ENCODE measurements at places on chromosomes 5 and 9. TPM values are rescaled to one million over a fixed set of nuclear protein-coding genes. Genes with fewer than 3 reads are reported as not detected.

- DNase-seq = no peak
Measured at GRCh38 chr5:135533794-135534193, 2.0 kb downstream of the NEUROG1 start.

The ADGRD2 gene
- total RNA-seq = not detected

- DNase-seq = no peak
Measured at GRCh38 chr5:8601831-8602354, 732.9 kb downstream of the MTRR start.

The C5orf34 gene
- 0.53 TPM for total RNA-seq

The TMEM215 gene
- not detected for total RNA-seq

The IFNA13 gene
- total RNA-seq = not detected

GRCh38 chr5:148333262-148333849, 2.0 kb upstream of the SPINK9 start:
- no peak for DNase-seq

The NR2F1 gene
- total RNA-seq = 1.6 TPM

DNA sequence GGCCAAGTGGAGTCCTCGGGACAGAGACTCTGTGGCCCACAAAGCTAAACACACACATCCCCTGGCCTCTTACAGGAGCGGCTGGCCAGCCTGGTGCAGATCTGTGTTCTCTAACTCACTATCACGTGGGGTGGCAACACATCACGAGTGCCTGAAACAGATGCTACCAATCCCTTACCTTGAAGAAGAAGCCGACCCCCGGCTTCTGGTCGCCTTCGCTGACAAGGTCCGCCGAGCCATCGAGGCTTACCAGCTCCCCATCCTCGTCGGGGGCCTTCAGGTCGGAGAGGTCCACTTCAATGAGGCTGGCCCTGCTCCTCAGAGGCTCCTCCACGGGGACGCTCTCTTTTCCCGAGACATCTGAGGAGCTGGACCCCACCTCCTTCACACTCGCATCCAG, 86.7 kb downstream of the CAMSAP1 start:
- DNase-seq = no peak

The CCNJL gene
- total RNA-seq = 4.4 TPM

- DNase-seq = peak; percentile 17
Measured at GRCh38 chr9:37859043-37859442, 44.9 kb downstream of the SLC25A51 start.

The ZDHHC12 gene
- total RNA-seq = 27.4 TPM

DNA sequence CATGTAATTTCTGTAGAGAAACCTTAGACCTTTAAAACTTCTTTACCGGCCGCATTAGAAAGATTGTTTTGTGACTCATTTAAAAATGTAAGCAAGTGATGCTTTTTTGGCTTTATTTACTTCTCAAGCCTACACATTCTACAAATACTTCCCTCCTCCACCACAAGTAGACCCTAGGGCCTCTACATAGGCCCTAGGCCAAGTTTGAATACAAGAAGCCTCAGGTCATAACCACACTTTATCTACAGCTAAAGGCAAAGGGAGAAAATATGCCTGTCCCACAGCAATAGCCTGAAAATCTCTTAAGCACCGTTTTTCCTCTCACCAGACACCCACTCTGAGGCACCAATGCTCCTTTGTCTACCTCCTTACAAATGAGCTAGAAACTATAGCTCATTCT, 53.9 kb downstream of the CSNK1A1 start:
- DNase-seq = no peak
